Stimulated activated effector memory CD8-positive, alpha-beta T cell treated with anti-CD3 and anti-CD28 coated beads, Interleukin-12 subunit alpha, Interleukin-12 subunit beta, amount 100 ng/mL, for 72 hours (primary cell): ENCODE measurements at places on chromosomes 3 and 15.

GRCh38 chr3:141011232-141011996, 39.7 kb upstream of the SPSB4 start:
- DNase-seq, result peak; percentile 73

- DNase-seq, result no peak
Observed at GRCh38 chr3:16066545-16066944, 107.9 kb upstream of the GALNT15 start.

DNA sequence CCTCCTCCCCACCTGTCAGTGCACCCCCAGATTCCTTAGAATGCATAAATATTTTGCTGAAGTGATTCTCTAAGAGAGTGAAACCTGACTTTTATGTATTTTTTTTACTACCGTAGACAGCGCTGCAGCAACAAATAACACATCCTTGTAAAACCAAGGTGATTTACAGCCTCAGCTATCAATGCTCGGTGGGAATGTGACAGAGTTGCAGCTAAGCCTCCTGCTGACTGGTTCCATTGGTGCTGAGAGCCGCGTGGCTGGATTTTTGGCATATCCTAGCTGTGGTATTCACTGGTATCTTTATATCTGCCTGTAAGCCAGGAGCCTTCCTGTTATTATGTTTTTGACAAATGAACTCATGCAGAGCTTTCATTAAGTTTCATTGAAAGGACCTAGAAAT, 11.0 kb downstream of the FGD5 start:
- DNase-seq, result no peak

DNA sequence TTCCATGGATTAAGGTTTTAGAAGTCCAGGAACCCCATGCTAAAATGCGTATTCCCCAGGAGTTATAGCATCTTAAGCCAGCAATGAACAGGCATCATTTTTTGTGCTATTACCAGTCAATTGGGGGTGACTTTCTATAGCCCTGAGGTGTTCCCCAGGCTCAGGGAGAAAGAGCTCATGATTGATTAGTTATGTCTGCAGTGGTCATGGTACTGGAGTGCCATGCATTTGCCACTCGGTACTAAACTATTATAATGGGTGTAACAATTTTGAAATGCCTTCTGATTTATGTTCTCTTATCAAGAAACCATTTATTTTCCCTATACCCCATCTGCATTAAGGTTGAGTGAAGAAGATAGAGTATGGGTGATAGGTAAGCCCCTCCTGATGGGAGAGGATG, 11.9 kb downstream of the LRRC31 start:
- DNase-seq, result no peak

- peak; percentile 8 for DNase-seq
Observed at GRCh38 chr3:136819731-136820679, 1.1 kb downstream of the SLC35G2 start.

GRCh38 chr15:82692171-82692570, 17.5 kb downstream of the AP3B2 start:
- no peak for DNase-seq

- DNase-seq, result no peak
Observed at GRCh38 chr3:180595559-180595935, 6.4 kb upstream of the TTC14 start.

GRCh38 chr3:40237889-40238571, 71.5 kb upstream of the EIF1B start:
- DNase-seq, result no peak

DNA sequence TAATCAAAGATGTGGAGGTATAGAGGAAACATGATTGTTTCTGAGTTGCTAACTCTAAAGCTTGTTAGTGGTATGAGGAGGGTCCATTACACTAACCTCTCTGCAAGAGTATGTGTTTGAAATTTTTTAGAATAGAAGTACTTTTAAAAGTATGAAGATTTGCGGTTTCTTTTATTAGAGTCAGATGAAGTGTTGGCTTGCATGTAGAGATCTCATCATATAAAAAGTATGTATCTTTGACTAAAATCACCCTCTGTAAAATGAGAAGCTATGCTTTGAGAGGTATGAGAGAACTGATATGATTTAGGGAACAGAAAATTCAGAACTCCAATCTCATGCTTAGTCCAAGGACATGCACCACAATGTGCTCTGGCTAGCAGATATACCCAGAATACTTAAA, 140.4 kb upstream of the MBNL1 start:
- DNase-seq, result no peak
